ENCODE measurements at places on chromosomes 5 and 9. TPM values are rescaled to one million over a fixed set of nuclear protein-coding genes. Genes with fewer than 3 reads are reported as not detected.

DNA sequence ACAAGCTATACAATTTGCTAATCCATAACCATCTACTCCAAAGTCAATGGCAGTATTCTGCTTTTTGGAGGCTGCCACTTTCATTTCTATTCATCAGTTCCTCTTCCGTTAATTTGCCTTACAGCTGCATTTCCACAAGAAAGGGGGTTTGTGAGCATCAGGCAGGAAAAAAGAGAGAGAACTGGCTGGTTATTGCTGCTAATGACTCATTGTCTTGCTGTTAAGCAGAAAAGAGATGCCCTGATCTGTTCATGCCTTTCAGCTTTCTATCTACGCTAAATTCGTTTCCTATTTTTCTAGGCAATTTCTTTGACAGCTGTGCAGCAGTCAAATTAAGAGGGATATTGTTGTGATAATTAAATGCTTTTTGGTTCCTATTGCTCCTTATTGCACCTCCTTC is 65.9 kb upstream of the GNAQ start:
- no peak for DNase-seq

DNA sequence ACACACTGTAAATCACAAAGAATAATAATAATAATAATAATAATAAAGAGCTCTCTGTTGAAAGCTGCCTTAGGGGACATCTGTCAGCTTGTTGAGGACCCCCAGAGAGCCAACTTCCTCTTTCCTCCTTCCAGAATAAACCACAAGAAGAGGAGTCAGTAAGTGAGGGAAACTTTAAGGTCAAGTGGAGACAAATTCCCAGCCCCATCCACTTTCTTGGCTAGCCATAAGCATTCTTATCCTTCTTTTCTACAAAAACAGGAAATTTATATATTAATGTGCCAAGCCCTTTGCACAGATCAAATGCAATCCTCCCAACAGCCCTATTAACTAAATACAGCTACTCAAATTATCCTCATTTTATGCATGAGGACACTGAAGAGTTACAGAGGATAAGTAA is 9.4 kb upstream of the C5orf58 start:
- no peak for DNase-seq

- DNase-seq = no peak
Observed at GRCh38 chr9:127694890-127695720, 11.7 kb upstream of the CFAP157 start.

DNA sequence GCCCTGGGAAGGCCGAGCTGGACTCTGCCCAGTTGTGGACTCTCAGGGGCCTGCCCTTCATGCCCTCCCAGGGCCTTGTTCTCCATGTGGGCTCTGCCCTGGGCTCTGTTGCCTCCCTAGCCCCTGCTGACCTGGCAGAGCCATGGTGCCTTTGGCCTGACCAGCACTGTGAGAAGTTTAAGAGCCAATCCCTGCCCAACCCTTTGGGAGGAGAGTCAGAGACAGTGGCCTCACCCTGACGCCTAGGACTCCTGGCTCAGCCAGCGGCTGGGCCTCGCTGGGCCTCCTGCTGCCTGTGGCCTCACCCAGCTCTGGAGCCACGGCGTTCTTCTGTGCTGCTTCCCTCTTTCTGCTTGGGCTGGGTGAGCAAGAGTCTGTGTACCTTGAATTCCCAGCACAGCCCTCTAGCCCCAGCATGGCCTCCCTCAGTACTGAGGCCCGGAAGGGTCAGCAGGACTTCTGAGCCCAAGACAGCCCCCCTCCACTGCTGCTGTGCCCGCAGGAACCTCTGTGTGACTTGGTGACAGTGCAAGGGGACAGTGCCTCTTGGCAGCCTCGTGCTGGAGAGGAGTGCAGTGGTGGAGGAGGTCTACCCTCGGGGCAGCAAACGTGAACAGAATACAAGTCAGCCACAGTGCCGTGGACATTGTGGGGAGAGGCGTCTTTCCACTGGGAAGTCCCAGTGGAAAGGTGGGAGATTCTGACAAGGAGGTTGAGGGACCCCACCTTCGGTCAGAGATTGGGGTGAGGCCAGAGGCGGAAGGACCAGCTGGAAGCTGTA is 97.4 kb downstream of the CACNA1B start:
- peak; percentile 57 for DNase-seq

DNA sequence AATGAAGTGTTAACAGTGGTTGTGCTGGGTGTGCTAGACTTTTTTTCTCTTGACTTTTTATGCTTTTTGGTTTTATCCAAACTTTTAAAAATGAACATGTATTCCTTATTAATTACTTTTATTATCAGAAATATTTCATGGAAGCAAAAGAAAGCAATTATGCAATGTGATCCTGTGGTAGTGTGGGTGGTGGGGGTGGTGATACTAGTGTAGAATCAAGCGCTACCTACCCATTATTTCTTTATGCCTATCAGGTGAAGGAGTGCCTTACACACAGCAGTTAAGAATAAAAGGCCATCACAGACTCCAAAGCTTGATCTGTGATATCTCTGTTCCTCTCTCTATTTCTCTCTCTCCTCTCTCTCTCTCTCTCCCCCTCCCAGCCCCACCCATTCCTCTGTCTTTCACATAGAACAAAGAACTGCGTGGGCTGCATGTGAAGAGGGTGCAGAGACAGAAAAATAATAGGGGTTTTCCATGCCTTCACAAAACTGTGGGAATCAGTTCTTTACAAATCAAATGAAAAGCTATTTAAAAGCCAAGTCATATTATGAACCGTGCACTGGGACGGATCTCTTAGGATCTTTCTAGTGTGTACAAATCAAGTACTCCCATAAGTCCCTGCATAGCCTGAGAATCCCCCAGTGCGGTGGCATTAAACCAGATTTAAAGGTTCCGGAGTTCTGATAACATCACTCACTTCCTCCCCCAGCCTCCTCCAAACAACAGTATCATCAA is 351.2 kb downstream of the RAB3C start:
- DNase-seq = no peak

GRCh38 chr5:39121315-39121714 is 47.1 kb upstream of the RICTOR start:
- DNase-seq = no peak

DNA sequence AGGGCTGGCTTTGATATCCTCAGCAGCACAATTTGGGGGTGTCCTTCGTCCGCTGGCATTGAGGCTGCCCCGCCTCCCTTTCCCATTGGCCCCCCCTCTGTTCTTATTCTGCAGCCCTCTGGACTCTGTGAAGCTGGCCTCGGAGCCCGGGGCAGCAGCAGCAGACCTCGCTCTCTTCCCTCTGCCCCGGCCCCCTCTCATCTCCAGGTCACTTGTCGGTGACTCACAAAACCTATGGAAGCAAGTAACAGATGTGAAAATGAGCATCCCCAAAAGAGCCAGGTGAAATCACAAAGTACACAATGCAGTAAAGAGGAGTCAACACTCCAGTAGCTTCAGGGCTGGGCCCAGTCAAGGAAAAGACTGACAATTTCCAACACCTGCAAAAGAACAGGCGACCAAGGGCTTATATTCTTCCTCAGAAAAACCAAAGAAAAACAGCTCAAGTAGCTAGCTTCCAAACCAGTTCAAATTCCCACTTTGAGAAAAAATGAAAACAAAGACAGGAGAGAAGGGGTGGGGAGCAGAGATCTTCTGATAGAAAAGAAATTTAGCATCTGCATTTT is 97.5 kb downstream of the ZNF608 start:
- no peak for DNase-seq

DNA sequence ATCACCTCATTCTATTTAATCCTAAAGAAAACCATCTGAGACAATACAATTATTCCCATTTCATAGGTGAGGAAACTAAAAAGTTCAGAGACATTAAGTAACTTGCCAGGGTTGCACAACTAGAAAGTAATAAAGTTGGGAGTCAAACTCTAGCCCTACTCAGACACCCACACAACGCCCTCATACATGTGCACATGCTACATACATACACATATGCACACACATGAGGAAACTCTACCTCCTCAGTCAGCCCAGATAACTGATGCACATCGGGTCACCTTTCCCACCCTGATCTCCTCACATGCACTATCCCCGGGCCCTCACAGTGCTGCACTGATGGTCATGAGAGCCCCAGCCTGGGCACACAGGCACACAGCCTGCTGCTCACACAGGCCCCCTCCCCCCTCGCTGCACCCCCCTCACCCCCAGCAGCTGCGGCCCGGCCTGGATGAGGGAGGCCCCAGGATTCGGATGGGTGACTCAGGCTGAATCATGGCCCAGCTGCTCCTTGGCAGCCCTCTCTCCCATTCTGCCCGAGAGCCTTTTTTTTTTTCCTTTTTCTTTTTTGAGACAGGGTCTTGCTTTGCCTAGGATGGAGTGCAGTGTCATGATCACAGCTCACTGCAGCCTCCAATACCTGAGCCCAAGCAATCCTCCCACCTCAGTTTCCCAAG is 5.0 kb upstream of the GPRIN1 start:
- DNase-seq = no peak

DNA sequence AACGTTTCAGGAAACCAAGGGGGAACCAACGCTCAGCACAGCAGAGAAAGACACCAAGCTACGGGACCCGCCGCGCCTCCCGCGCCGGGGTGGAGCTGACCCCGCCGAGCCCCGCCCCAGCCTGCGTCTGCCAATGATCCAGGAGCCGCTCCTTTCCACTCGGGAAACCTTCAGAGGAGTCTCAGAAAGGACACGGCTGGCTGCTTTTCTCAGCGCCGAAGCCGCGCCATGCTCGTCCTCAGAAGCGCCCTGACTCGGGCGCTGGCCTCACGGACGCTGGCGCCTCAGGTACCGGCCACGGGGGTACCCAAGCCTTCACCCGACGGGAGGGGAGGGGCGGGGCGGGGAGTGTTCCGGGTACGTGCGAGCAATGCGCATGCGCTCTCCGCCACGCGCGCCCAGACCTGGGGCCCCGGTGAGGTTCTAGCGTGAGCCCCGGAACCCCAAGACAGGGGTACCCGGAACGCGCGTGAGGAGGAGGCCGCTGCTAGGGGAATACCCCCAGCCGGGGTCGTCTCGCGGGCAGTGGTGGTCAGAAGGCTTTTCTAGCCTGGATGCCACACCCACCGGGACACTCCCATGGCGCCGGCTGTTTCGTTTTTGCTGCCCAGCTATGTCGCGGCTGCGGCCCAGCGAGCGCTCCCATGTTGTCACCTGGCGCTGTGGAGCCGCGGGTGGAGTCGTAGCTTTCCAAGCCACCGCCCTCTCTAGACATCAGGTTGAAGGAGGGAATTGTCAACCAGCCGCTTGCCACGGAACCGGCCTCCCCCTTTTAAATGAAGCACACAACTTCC is at the start of gene NIPSNAP3A:
Gene NIPSNAP3A, plus strand, starts transcription at position 119 of the 794 bp plus-strand sequence. Its CDS starts 110 bp downstream, at position 229.
- DNase-seq = peak; percentile 91

DNA sequence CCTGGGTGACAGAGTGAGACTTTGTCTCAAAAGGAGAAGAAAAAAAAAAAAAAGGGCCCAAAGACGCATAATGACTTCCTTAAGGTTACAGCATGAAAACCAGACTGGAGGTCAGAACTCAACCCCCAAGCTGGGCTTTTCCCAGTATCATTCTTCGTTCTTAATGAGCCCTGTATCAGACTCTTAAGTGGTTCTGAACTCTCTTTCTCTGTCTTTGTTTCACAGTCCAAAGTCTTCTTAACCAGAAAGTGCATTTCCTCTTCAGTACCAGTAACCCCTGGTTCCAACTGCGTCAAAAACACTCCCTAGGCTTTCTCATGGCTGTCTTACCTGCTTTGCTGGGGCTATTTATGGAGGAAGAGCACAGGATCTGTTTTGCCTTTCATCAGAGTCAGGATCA is 38.4 kb upstream of the SHB start:
- no peak for DNase-seq

GRCh38 chr5:78367318-78367991 is 7.0 kb downstream of the SCAMP1 start:
- DNase-seq = no peak

- peak; percentile 71 for DNase-seq
Observed at GRCh38 chr9:137672907-137673791, 54.3 kb downstream of the EHMT1 start.

DNA sequence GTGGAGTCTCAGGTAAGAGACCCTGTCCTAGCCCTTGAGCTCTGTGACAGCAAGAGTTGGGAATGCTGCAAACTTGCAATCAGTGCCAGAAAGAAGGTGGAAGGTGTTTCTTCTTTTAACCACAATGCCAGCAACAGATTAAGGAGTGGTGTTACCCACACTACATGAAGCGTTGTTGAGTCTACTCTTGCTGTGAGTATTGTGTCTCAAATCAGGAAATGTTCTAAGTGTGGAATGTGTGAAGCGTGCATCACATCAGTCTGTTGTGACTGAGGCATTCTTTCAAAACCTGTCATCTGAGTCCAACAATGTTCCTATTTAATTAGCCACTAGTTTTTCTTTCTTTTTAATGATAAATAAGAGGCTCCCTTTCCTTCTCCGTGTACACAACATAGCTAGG is 2.9 kb upstream of the LURAP1L start:
- no peak for DNase-seq

DNA sequence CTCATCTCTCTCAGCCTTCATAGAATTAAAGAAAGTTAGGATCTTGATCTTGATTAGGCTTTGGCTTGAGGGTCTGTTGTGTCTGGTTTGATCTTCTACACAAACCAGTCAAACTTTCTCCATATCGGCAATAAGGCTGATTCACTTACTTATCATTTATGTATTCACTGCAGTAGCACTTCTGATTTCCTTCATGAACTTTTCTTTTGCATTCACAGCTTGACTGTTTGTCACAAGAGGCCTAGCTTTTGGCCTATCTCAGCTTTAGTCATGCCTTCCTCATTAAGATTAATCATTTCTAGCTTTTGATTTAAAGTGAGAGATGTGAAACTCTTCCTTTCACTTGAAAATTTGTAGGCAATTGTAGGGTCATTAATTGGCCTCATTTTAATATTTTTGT is 62.8 kb downstream of the SH3RF2 start:
- no peak for DNase-seq

DNA sequence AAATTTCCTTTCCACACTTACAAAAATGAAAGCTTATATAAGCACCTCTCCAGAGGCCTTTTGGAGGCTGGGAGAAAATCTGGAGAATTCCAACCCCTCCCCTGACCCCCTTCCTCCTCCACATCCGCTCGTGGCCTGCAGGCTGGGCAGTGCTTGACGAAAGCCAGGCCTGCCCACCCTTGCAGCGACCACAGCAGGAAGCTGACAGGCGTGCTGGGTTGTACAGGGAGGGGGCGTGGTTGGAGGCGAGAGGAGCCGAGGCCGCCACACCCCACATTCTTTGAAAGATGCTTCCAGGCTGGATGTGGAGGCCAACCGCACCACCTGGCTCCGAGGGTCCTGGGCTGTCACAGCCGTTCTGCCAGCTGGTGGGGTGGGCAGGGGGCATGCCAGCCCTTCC is 47.8 kb upstream of the IER5L start:
- DNase-seq = peak; percentile 90

- no peak for DNase-seq
Observed at GRCh38 chr5:164326219-164326618, 820.8 kb downstream of the MAT2B start.

- DNase-seq = no peak
Observed at GRCh38 chr5:112418659-112419163, 366 bp downstream of the EPB41L4A start.

- peak; percentile 70 for DNase-seq
Observed at GRCh38 chr9:21965401-21965951, 28.7 kb downstream of the CDKN2A start.

- DNase-seq = peak; percentile 35
Observed at GRCh38 chr5:135439231-135440205, 7.6 kb downstream of the DCANP1 start.

- DNase-seq = no peak
Observed at GRCh38 chr9:976943-977837, 735 bp downstream of the DMRT3 start.

- no peak for DNase-seq
Observed at GRCh38 chr9:36791222-36791950, 218.7 kb downstream of the MELK start.

Gene NUTM2F
- not detected for polyA plus RNA-seq

Gene PCDHA9
- not detected for polyA plus RNA-seq

Gene SPINK4
- polyA plus RNA-seq = 26.4 TPM

Gene NIPAL4
- not detected for polyA plus RNA-seq

Gene SLC6A19
- polyA plus RNA-seq = 0.80 TPM

Gene TICAM2
- polyA plus RNA-seq = not detected

Gene ANKRD31
- not detected for polyA plus RNA-seq

Gene LCP2
- polyA plus RNA-seq = 22.3 TPM

Gene SPARC
- 272 TPM for polyA plus RNA-seq
